NCI-H1930 (cell line): ENCODE measurements at places on chromosomes 1 and 21.

DNA sequence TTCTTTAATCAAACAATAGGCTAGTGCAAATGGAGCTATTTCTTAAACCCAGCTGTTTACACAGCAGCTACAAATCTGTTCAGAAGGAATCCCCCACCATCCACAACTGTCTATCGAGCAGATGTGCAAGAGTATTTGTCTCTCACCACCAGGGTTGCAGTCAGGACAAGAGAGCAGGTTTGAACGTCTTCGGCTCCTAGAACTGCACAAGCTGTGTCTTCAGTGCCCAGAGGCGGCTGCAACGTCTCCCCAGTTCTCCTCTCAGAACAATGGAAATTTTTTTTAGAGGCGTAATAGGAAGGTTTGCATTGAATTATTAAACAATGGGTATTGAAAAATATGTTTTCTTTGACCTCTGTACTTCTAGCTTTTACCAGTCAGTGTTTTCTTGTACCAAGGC, 7.3 kb downstream of the OVAAL start:
- no peak for DNase-seq

GRCh38 chr1:15328351-15329103, 81.2 kb upstream of the EFHD2 start:
- no peak for DNase-seq

GRCh38 chr1:13543451-13544220, 29.8 kb upstream of the LRRC38 start:
- no peak for DNase-seq

DNA sequence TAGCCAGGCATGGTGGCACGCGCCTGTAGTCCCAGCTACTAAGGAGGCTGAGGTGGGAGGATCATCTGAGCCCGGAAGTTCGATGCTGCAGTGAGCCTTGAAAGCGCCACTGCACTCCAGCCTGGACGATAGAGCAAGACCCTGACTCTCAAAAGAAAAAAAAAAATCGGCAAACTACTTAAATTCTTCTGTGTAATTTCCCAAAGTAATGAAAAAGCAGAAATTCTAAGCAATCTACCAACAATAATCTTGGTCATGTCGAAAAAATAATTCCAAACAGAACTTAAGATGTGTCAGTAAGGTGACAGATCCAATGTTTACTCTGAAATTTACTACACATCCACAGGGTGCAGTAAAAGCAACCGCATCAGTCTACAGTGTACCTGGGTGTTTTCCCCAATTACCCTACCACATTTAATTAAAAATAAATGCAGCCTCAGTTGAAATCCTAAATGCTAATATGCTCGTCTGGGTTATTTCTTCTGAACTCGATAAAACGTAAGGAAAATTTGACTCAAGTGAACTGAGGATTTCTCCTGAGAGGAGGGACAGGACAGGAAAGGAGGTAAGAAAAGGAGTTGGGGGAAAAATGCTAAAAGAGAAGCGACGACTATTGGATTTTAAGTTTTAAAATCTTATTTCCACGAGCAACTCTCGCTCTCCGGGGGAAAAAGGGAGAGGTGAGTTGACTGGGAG, 801 bp downstream of the EPRS1 start:
- DNase-seq = no peak

GRCh38 chr1:18748435-18748834, 111.0 kb downstream of the TAS1R2 start:
- no peak for DNase-seq

DNA sequence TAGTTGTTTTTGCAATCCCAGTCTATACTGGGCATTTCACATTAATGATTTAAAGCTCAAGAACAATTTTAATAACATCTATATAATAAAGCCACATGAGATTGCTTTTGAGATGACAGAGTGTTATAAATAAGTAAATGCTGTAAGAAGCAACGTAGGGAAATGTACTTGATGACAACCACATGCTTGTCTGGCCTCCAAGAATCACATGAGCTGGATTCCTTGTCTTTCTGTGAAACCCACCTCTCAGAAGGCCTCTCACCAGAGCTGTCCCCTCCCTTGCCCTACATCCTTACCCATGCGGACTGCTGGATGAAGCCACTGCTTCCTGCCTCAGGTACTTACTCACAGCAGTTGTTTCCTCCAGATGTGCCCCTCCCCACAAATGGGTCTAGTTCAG, 145.1 kb upstream of the CTTNBP2NL start:
- no peak for DNase-seq

DNA sequence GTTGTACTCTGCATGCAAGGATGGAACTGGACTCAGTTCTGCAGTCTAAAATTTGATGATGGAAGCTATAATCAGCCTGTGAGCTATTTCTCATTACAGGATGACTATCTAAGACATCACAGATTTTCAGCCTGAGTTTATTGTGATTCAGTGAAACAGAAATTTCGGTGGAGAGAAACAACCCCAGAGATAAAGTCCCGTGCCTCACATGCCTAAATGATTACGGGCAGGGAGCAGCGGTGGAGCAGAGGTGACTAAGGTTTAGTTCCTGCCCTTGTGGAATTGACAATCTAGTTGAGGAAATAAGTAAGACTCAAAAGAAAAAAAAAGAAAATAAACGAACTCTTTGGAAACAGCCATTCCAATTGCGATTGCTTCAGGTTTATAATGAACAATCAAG, 96.9 kb downstream of the GRIK3 start:
- no peak for DNase-seq

DNA sequence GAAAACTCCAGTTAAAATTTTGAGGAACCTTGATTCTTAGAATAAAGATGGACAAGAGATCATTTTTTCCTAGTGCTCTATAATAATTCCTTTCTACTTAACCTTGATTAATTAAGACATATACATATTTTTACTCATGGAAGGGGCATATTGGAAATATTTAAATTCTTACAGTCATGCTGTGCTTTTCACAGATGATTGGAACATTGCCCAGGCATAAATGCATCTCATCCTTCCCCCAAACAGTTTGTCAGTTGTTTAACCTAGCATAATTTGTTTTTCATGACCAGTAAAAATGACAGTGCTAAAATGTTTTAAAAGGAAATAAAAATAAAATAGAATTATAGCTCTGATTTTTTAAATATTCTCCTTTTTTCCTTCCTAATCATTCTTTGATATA, 140.0 kb downstream of the DNM3 start:
- DNase-seq = no peak

- DNase-seq = no peak
Observed at GRCh38 chr1:201648066-201648906, 109.4 kb downstream of the NAV1 start.

DNA sequence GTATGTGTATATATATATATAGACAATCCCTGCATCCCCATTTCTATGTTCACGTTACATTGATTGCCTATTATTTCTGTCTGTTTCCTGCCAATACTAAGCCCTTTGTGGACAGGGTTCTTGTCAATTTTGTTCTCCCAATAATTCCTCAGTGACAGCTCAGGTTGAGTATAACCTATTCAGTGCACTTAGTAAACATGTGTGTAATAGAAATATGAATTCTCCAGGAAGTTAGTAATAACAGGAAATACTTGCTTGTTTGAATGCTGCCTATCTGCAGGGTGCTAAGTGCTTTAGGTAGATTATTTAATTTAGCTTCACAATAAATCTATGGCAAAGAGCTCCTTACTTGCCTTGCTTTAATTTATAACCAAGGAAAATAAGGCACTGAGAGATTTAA, 52.8 kb upstream of the PTGFR start:
- no peak for DNase-seq

DNA sequence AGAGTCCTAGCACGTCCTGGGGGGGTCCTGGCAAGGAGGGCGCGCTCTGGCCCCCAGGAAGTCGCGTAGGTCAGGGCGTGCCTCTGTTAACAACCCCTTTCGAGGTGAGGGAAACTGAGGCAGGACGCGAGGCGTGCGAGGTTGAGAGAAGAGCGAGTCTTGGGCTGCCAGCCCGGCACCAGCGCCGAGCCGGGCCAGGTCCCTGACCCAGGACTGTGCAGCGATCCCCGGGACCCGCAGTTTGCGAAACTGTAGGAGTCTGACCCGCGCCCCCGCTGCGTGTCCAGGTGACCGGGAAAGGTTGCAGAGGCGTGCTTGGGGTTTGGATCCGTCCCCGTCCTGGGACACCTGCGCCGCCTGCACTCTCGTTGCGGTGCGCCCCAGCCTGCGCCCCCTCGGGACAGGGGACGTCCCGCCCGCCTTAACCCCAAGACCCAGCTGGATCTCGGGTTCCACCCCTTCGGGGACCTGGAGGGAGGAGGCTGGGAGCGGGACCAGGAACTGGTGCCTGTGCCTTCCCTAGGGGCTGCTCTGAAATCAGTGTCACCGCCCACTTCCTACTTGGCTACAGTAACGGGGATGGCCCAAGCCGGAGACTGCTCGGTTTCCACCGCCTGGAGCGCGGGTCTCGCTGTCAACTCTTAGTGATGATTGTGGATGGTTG, 493 bp downstream of the DISC1 start:
- DNase-seq = peak; percentile 45

DNA sequence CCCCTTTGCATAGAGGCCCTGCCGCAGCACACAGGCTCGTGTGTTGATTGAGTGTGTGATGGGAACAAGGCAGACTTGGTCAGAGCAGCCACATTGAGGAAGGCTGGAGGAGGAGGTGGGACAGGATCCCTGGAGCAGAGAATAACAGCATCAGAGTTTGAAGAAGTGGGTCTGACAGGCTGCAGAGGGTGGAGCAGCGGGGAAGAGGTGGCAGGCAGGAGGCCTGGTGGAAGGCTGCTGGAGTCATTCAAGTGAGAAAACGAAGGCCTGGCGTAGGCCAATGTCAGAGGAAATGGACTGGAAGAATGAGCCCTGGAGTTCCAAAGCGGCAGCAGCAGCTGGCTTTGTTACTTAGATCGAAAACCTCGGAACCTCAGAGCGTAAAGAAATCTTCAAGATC, 115.0 kb upstream of the GRIK3 start:
- DNase-seq = no peak

DNA sequence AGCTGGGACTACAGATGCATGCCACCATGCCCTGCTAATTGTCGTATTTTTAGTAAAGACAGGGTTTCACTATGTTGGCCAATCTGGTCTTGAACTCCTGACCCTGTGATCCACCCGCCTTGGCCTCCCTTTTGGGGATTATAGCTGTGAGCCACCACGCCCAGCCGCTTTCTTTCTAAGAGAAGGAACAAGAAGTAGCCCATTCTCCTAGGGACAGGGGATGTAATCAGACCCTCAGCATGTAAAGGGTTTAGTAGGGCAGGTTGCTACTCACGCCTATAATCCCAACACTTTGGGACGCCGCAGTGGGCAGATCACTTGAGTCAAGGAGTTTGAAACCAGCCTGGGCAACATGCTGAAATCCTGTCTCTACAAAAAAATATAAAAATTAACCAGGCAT, 189.7 kb downstream of the TOMM20 start:
- DNase-seq = no peak

DNA sequence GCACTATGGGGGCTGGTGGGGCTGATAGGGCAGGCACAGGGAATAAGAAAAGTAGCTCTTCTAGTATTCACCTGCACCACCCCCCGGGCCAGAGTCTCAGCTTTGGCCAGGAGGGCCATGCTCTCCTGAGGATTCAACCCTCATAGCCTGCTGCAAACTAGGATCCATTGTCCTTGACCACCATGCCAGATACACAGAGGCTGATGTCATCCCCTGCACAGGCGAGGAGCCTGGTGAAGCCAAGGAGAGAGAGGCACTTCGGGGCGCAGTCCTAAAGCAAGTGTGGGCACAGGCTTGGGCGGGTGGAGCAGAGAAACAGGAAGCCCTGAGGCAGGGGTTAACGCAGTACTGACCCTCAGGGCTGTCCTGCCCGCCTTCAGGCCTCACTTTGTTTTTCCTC, 29.5 kb downstream of the TMEM53 start:
- DNase-seq = no peak

DNA sequence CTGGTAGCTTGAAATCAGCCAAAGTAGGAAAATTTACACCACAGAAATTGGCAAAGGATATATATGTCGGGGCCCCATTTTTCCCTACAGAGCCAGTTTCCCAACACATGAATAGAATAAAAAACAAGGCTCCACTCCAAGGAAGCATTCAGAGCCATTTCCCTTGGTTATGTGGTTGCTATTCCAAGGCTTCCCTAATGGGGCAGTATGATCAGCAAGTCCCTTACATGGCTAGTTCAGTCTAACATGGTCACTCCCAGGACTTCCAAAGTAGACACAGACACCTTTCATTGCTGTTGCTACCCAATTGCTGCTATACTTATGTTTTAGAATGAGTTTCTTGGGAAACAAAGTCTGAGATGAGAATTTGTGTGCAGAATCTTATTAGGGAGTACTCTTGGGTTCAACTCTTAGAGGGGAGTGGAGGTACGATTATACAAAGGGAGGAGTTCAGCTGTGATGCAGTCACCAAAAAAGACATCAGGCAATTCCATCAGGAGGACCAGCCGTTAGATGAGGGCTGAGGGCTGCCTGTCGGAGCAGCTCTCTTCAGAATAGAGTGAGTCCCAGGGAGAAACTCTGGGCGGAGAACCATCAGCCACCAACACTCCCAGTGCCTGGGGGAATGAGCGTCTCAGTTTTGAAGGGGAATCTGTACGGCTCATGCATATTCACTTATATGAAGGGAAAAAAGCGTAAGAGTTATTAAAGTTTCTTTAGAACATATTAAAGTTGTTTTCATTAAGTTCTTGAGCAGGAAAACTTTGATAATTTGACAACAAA, 92.9 kb downstream of the C21orf91 start:
- DNase-seq = no peak

DNA sequence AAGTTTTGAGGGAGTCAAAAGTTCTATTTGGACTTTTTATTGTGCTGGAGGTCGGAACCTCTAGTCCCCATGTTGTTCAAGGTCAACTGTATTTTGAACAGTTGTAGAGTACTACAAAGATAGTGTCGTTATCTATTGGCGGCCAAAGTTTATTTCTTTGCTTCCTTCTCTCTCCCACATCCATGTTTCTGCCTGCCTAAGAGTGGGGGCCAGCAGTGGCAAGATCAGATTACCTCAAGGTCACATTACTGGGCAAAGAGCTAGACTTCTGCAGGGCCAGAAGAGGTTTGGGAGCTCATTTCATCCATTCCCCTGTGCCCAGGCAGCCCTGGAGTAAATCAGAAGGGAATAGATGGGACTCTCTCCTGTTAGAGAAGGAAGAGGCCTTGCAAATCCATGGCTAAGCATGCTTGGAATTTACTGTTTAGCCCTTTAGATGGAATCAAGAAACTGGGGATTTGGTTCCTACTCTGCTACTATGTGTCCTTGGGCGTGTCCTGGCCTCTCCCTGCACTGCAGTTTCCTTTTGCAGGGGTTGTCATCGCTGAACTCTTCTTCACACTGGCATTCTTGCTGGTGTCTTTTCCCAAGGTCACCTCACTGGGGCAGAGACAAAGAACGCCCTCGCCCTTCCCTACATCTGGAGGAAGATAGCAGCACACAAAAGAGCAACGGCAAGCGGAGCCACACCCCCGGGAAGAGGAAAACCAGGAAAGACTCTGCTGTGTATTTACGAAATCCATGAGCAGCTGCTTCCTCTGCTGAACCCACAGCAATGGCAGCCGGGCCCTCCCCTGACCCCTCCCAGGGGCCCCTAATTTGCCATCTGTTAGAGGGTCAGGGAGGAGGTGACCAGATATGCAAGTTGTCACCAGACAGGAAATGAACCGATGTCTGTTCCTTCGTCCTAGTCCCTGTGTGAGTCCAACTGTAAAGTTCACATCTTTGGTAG, 73.3 kb downstream of the PLPP3 start:
- DNase-seq = no peak

GRCh38 chr1:2847086-2847985, 45.8 kb upstream of the TTC34 start:
- no peak for DNase-seq
